ENCODE measurements at places on chromosomes 13 and 19.

DNA sequence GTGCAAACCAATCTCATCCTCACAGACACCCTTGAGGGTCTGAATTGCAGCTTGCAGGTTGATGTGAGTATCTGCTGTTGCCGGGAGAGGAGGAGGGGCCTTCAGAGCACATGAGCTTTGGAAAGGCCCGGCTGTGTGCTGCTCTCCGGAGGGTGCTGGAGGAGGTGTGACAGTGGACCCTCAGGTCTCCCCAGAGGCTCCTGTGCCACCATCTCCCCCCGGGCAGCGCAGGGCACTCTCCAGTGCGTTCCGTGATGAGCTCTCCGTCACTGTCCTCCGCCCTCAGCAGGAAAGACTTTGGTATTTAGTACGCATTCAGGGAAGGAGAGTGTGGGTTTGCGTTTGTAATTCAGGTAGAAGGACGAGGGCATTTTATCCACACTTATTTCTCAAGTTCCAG is 20.0 kb downstream of the LAMP1 start:
- DNase-seq, result no peak

- no peak for DNase-seq
Measured at GRCh38 chr19:9862938-9863337, 27.8 kb downstream of the PIN1 start.

DNA sequence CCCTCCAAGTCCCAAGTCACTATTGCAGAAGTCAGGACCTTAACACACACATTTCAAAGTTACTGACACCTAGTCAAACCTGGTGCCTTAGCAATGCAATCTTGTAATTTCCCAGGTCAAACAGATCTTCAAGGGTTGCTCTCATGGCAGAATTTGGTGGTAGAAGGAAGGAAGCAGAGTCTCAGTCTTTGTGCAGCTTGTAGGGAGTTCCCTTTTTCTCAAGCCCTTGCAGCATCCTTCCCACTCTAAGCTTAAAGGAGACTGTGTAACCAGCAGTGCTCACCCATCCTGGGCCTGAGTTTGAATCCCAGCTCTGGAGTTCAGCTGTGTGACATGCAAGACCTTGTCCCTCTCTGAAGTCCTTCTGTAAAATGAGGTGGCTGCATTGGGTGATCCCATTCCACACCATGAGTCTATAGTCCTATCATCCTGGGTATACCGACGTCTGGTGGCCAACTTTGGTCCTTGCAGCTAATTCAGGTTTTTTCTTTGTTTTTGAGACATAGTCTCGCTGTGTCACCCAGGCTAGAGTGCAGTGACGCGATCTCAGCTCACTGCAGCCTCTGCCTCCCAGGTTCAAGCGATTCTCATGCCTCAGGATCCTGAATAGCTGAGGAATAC is 9.8 kb downstream of the SIGLEC10 start:
- peak; percentile 59 for DNase-seq

DNA sequence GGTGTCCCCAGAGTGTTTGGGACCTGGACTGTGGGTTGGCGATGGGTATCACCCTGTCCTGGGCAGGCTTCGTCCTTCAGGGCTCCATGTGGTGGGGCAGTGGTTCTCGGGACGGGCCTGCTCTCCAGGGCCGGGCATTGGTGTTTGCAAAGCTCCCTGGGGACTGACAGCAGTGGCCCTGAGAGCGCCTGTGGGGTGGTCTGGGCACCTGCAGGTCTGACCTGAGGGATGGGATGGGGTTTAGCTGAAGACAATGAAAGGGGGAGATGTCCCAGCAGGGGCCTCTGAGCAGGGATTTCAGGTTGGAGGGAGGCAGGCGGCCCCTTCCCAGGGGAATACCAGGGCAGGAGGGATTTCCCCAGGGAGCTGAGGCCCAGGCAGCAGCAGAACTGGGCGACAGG is 68.3 kb upstream of the MCF2L start:
- DNase-seq, result no peak

GRCh38 chr19:15588265-15588664 is 26.8 kb upstream of the CYP4F8 start:
- no peak for DNase-seq

- peak; percentile 85 for DNase-seq
Measured at GRCh38 chr13:21478881-21479808, 20.0 kb upstream of the ZDHHC20 start.

GRCh38 chr19:2330632-2331284 is 2.3 kb downstream of the SPPL2B start:
- no peak for DNase-seq

- DNase-seq, result no peak
Measured at GRCh38 chr13:91904597-91904996, 506.2 kb downstream of the GPC5 start.

GRCh38 chr13:47459512-47459911 is 541.6 kb downstream of the SUCLA2 start:
- DNase-seq, result no peak

GRCh38 chr13:91652404-91653301 is 254.2 kb downstream of the GPC5 start:
- no peak for DNase-seq

DNA sequence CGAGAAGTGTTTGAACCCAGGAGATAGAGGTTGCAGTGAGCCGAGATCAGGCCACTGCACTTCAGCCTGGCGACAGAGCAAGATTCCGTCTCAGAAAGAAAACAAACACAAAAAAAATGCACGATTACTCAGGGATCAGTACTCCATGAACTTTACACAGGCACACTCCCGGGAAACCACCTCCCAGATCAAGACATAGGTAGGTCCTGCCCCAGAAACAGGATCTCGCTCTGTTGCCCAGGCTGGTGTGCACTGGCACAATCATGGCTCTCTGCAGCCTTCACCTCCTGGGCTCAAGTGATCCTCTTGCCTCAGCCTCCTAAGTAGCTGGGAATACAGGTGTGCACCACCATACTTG is 11.2 kb downstream of the VASP start:
- no peak for DNase-seq

- no peak for DNase-seq
Measured at GRCh38 chr13:41811588-41812021, 149.3 kb downstream of the VWA8 start.

- DNase-seq, result no peak
Measured at GRCh38 chr19:48661711-48662090, 11.1 kb downstream of the NTN5 start.

GRCh38 chr13:19266979-19267378 is 85.4 kb upstream of the TUBA3C start:
- DNase-seq, result no peak

DNA sequence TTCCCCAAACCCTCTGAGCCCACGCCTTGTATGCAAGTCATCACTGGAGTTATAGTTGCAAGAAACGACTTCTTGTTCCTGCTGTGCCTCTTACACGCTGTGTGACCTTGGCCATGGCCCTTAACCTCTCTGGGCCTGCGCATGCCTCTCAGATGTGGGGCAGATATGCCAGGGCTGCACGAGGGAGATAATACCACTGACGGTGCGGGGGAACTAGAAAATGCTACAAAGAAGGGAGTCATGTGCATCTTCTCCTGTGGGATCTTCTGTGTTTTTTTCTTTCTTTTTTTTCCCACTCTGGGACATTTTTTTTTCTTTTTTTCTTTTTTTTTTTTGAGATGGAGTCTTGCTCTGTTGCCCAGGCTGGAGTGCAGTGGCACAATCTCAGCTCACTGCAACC is 4.3 kb upstream of the SAMD1 start:
- no peak for DNase-seq

GRCh38 chr13:88217883-88218282 is 546.7 kb downstream of the SLITRK5 start:
- no peak for DNase-seq

DNA sequence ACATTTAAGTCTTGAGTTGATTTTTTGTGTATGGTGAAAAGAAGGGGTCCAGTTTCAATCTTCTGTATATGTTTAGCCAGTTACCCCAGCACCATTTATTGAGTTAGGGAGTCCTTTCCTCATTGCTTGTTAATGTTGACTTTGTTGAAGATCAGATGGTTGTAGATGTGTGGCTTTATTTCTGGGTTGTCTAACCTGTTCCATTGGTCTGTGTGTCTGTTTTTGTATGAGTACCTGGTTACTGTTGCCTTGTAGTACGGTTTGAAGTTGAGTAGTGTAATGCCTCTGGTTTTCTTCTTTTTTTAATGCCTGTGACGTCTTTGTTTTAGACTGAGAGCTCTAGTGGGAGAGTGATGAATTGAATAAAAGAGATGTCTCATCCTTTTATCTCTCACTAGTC is 83.2 kb downstream of the NBEA start:
- no peak for DNase-seq

- DNase-seq, result no peak
Measured at GRCh38 chr13:63625869-63626268, 2210.2 kb upstream of the PCDH20 start.

- peak; percentile 42 for DNase-seq
Measured at GRCh38 chr19:42184401-42184861, 33.0 kb downstream of the DEDD2 start.

DNA sequence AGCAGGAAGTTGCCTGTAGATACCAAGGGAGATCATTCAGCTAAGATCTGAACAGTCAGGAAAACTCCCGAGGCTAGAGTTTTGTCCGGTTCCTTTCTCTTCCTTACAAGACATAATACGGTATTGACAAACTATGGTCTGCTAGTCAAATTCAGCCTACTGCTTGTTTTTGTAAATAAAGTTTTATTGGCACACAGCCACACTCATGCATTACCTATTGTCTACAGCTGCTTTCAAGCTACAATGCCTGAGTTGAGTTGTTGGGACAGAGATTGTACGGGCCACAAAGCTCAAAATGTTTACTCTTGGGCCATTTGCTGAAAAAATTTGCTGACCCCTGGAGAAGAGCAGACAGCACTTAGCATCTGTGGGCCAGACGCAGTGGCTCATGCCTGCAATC is 2.5 kb downstream of the SLC1A6 start:
- DNase-seq, result no peak

DNA sequence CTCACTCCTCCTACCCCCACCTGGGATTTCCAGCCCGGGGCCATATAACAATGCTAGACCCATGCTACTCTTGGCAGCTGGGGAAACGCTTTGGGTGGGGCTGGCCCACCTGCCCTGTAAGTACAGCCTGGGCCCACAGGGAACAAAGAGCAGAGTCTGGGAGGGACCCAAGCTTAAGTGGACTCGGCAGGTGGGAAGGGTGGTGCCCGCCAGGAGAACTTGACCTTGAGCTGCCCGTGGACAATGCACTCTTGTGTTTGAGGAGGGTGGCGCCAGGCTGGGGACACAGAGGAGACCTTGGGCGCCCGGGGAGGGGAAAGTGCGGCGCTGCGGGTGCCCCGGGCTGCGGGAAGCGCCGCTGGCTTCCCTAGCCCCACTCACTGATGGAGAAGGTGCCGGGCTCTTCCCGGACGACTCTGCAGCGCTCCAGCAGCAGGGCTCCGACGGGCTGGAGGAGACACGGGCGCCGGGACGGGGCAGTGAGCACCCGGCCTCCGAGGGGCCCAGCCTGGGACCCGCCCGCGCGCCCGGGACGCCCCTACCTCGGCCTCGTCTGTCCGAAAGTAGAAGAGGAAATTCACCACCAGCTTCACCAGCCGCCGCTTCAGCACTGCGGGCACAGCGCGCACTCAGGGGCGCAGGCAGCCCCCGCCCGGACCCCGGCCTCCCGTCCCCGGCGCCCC is 607 bp downstream of the PLEKHJ1 start:
- no peak for DNase-seq

DNA sequence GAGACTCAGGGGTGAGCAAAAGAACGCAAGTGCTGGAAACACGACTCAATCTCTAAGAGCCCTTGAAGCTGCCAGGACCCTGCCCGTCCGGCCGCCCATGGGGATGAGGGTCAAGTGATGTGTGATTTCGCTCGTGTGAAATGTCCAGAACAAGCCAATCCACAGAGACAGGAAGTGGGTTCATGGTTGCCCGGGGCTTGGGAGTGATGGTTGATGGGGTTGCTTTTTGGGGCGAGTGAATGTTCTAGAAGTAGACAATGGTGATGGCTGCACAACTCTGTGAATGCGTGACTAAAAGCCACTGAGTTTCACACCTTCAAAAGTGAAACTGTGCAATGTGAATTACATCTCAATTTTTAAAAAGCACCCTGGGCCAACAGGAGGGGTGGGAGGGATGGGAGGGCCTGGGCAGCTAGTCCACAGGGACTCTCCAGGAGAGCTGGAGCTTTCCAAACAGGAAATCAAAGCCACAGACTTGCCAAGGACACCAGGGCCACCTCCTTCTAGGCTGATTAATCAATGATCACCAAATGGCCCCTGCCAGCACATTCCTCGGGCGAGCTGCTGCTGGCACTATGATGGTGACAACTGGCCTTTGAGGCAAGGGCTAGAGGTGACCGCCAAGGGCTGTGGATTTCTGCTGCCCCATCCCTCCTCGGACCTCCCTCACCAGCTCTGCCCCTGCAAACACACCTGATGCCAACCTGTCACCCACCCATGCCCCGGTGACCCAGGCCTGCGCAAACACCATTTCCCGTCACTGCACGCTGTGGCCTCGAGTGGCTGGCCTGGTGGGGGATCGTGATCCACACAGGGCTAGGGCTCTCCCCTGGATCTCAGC is 14.0 kb downstream of the DPP9 start:
- no peak for DNase-seq

- DNase-seq, result no peak
Measured at GRCh38 chr13:113152691-113152983, 5.8 kb upstream of the PROZ start.

DNA sequence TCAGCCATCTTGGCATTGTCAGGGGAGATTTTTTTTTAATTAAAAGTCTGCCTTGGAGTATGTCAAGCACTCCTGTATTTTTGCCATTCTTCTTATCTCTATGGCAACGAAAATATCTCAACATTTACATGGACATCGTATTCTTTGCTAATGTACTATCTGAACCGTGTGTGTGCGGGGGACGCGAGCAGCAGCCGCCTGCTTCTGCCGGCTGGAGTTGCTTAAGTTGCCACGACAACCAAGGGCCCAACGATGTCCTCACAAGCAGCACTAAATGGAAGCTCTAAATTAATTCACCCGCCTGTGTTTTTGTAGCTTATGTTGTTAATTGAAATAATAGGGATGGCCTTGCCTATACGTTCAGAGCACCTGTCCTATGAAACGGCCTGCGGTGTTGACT is 309.5 kb downstream of the TEX29 start:
- no peak for DNase-seq

DNA sequence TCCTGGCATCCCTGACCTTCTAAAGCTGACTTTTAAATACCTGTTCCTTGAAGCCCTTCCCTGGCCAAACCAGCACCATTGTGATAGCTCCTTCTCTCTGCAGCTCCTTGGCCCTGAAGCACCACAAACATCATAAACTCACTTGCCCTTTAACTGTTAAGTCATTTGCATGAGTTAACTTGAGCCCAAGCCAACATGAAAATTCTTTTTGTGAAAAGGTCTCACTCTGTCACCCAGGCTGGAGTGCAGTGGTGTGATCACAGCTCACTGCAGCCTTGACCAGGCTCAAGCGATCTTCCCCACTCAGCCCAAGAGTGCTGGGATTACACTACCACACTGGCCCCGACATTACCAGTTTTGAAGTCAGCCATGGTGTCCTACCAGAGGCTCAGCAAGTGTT is 87.8 kb downstream of the ZIC5 start:
- no peak for DNase-seq

- peak; percentile 64 for DNase-seq
Measured at GRCh38 chr19:21617740-21618339, 112.4 kb downstream of the ZNF429 start.

GRCh38 chr13:67769987-67770341 is 539.8 kb upstream of the PCDH9 start:
- no peak for DNase-seq

GRCh38 chr19:48469289-48469881 is at the start of gene CYTH2:
Gene CYTH2, plus strand, starts transcription at chr19:48469369. Its CDS starts 139 bp downstream, at chr19:48469508.
- peak; percentile 55 for DNase-seq

Measured in Jurkat, Clone E6-1 (cell line).